ENCODE measurements at places on chromosomes 2 and 18.

DNA sequence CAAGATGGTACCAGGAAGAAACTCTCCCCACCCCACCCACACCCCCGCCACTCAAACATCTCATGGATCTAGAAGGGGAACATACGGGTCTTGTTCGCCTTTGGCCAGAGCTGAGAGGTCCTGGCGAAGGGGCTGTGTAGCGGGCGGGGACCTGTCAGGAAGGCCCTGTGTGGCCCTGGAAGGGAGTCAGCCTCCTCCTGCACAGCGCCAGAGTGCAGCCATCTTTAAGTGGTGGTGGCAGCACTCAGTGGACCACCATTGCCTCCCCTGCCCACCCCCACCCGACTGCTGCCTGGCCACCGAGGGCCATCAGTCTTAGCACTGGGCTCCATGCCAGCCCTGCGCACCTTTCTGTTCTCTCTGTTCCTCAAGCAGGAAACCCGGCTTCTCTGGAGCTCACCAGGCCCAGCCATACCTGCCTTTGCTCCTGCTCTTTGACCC is 11.6 kb upstream of the FAHD2A start:
- no peak for DNase-seq

DNA sequence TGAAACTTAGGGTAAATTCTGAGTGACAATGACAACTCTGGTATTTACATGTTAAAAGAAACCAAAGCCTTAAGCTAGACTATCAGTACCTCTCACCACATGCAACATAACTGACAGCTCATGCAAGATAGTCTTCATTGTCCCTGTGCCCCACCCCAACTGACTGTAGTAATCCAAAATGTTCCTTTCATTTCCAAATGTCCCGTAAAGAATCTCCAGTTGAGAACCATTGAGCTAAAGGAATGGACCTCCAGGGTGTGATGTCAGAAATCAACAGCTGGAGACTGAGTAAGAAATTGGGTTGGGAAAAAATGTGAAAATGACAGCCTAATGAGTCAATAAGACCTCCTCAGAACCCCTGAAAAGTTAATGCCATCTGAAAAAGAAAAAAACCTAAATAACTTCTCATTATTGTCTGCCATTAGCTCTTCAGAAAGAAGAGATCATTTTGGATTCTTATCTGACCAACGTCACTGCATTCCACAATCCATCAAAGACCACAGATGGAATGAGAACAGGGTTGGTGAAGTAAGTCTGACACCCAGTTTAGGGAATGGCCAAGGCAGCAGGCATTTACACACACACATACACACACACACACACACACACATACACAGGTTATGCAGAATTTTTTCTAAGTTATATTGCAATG is 51.7 kb upstream of the ACVR2A start:
- DNase-seq = no peak

DNA sequence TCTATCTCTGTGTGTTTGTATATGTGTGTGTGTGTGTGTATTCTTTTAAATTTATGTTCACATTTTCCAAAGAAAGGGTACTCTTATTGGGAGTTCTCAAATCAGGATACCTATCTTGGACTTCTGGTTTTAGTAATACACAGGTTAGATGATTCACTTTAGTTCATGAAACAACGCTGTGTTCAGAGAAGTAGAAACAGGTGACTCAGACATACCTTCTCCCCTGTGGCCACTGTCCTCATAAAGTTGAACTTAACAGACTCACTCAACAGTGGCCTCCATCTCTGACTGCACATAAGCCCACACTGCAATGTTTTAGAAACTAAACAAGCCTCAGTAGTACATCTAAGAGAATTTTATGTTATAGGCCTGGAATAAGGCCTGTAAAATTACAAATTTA is 566.6 kb upstream of the VRK2 start:
- no peak for DNase-seq

GRCh38 chr18:13280070-13280795 is 61.7 kb downstream of the LDLRAD4 start:
- DNase-seq = no peak

DNA sequence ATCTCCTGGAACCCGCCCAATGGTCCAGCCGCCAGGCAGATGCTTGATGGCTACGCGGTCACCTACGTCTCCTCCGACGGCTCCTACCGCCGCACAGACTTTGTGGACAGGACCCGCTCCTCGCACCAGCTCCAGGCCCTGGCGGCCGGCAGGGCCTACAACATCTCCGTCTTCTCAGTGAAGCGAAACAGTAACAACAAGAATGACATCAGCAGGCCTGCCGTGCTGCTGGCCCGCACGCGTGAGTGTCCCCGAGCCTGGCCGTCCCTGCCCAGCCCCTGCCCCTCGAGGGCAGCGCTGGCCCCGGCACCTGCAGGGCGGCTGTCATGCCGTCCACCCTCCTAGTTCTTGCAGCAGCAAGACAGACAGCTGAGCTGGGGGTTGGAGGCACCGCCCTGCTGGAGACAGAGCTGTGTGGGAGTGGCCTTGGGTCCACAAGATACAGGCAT is 36.7 kb downstream of the MTERF4 start:
- DNase-seq = no peak

GRCh38 chr2:70188460-70188859 is 2.4 kb downstream of the C2orf42 start:
- no peak for DNase-seq

GRCh38 chr2:61534926-61535325 is 3.2 kb downstream of the XPO1 start:
- no peak for DNase-seq

DNA sequence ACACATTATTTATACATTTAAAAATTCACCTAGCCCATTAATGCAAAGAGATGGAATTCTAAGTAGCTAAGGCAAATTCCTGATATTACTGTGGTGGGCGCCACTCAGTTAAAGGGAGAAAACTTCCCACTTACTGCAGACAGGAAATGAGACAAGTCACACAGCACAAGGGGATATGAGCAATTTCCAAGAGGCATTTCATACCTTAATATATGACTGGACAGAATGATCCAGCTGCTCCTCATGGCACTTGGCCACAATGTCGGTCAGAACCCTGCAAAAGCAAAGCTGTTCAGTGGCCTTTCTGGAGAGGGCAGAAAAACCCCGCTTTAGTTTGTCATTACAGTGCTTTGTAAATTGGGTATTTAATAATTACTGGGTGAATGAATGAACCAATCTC is 121.4 kb upstream of the CCDC195 start:
- no peak for DNase-seq

DNA sequence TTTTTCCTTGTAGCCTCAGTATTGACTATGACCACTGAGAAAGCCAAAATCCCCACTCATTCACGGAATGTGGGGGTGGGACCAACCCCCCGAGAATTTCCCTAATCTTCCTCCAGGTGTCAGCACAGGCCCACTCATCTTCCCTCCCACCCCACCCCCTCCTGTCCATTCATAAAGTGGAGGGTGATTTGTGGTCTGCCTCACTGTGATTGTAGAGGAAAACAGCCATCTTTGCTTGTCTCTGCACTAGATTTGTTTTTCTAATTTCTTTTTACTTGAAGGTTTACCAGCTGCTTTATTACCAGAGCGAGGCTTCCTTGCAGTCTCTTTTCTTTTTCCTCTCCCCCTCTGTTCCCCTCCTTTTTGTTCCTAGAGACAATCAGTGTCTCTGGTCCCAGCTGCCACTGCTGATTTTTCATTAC is 171.8 kb downstream of the ICOS start:
- DNase-seq = no peak

DNA sequence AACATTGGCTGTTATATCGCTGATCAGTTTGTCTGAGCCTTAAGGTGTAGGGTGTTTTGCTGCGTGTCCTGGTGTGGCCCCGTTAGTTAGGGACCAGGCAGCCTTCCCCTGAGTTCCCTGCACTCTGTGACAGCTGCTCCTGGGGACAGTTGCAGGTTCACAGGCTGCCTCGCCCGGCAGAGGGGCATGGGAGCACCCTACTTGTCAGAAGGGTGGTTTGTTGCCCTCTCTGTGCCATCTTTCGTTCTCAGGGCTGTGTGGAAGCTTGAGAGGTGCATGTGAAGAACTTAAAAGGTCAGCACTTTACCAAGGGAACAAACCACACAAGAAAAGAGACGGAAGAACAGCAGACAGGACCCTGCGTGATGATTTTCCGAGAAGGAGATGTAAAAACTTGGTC is 159.6 kb downstream of the LDLRAD4 start:
- DNase-seq = no peak

DNA sequence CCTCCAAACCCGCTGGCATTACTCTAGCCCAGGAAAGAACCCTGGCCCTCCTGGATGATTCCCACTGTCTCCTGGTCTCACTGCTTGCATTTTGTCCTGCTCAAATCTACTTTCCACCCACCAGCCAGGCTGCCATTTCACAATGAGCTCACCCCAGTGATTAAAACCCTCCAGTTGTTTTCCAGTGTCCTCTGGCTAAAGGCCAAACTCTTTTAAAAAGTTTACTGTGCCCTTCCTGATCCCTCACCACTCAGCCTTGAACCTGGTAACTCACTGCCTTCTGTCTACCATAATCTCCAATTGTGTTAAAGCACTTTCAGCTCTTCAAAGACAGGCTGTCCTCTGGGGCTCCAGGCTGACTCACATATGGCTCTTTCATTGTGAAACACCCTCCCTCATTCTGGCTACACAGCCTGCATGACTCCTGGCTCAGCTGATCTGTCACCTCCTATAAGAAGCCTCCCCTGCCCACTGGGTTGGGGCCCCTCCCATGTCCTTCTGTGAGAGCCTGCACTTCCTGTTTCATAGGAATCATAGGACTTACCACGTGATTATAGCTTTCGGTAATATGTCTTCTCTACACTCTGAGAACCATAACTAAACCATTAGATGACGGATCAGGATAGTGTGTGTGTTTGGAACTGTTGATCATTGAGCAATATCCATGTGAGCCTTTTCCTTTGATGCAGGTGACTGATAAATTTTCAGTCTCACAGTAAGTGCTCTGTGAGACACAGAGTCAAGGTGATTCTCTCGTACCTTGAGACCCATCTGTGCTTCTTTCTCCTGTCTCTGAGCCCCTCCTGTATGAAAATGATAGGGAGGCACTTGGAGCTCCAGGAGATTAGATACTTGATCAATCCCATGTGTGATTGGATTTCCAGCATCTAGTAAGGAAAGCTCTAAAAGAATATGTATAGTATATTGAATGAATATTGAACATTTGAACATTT is 590.8 kb upstream of the ID2 start:
- DNase-seq = no peak

DNA sequence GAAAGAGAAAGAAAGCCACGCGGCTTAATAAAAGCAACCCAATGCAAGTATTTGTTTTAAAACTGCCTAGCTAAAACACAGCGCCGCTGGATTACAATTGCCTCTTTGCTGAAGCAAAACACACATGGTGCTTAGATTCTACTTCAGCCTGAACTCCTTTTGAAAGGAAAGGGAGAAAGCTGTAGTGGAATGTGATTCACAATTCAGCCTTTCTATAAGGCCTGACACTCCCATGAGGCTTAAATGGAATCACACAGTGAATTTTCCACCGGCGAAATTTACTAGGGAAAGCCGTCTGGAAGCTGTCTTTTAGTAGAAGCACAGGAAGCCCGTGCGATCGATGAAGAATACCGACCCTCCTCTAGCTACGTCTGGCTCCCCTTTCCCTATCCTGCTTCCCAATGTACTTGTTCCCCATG is 348.0 kb downstream of the DLGAP1 start:
- DNase-seq = no peak

DNA sequence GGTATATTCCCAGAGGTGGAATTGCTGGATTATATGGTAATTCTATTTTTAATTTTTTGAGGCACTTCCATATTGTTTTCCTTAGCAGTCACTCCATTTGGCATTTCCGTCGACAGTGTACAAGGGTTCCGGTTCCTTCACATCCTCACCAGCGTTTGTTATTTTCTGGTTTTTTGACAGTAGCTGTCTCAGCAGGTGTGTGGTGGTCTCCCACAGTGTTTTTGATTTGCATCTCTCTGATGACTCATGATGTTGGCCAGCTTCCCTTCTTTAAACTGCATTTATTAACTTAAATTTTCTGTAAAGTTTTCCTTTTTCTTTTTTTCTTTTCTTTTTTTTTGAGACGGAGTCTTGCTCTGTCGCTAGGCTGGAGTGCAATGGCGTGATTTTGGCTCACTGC is 19.7 kb downstream of the SH3BP4 start:
- DNase-seq = no peak

DNA sequence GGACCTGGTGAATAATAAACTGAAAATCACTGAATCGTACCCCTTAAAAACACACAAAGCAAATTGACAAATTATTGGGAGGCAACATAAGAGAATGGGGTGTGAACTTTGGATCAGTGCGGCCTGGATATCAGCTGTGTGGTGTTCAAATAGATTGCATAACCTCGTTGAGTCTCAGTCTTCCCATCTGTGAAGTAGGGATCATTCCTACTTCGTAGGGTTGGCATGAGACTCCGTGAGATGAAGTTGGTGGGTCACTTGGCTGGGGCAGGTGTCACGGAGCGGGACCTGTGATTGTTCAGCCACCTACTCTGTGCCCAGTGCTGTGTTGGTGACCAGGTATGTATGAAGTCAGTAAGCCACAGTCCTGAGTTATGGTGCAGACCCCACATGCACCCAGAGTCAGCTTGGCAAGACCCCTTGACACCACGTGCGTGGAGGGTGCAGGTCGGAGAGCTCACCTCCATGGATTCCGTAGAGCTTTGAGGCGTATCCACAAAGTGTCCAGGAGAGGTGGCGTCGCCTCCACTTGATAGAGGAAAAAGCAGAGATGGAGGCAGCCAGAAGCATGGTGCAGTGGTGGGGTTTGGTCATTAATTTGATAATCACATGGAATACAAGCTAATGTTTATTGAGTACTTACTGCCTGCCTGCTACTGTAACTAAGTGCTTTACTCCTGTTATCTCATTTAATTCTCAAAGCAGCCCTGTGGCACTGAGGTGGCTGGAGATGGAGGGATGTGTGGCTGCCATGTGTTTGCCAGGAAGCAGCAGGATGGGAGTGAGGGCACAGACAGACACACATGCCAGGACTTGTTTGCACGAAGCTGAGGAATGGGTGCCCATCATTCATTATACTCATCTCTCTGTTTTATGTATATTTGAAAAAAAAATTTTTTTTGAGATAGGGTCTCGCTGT is 35.8 kb downstream of the HPCAL1 start:
- DNase-seq = no peak

- no peak for DNase-seq
Observed at GRCh38 chr2:61091485-61091884, 25.8 kb downstream of the SANBR start.

Data from activated gamma-delta T cell (primary cell).